Activated CD4-positive, alpha-beta T cell treated with anti-CD3 and anti-CD28 coated beads for 1 hour (primary cell): ENCODE measurements at places on chromosomes 3 and 15.

DNA sequence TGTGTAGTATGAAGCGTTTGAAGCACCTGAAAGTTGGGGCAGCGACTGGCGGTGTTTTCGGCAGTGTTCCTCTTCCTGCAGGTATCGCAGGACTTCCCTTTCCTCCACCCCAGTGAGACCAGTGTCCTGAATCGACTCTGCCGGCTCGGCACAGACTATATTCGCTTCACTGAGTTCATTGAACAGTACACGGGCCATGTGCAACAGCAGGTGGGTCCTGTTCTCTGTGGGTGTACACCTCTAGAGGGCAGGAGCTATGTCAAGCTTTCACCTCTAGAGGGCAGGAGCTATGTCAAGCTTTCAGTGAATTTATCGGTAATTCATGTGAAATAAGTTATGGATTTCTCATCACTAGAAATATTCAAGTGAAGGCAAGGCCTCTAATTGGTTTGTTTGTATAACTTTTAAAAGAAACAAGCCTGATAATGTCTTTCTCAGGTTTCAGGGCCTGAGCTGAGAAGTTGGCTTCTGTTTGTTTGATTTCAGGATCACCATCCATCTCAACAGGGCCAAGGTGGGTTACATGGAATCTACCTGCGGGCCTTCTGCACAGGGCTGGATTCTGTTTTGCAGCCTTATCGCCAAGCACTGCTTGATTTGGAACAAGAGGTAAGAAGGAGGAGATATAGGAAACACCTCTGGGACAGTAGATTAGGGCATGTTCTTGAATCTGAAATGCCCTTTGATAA, 5.3 kb downstream of the TUBGCP4 start:
- DNase-seq: no peak

GRCh38 chr15:62071711-62072308, 5.0 kb downstream of the C2CD4A start:
- DNase-seq: no peak

DNA sequence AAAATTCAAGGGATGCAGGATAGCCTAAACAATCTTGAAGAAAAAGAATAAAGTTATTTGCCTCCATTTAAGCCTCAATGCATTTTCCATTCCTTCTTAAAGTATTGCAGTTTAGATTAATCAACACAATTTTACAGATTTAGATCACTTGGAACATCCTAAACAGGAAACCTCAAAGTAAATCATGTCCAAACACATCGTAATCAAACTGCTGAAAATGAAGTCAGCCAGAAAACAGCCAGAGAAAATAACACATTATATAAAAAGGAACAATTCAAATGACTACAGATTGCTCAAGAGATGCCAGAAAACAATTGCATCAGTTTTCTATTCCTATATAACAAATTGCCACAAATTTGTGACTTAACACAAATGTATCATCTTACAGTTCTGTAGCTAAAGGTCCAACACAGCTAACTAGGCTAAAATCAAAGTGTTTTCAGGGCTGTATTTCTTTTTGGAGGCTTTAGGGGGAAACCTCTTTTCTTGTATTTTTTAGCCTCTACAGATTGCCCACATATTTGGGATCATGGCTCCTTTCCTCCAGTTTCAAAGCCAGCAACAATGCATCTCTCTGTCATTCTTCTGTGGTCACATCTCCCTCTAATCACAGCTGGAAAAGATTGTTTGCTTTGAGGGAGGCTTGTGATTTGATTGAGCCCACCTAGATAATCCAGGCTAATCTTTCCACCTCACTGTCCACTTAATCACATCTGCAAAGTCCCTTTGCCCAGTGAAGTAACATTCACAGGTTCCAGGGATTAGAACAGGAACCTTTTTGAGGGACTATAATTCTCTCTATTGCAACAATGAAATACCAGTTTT, 543.3 kb upstream of the UBE2E2 start:
- DNase-seq: no peak

DNA sequence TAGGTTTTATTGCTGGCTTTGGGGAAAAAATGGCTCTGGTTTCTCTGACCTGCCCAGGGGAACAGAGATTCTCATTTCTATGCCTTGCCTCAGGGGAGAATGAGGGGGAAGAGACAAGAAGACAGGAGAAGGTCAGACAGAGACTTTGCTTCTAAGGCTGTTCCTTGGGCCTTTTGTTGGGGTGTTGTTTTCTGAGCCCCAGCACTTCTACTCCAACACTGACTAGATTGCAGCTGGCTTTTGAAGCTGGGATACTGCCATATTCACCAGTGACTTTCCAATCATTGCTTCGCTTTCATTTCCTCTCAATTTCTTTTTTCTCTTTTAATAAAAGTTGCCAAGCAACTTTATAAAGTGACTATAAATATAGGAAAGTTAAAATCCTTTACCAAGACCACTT, 143.2 kb upstream of the ARHGEF26 start:
- no peak for DNase-seq

DNA sequence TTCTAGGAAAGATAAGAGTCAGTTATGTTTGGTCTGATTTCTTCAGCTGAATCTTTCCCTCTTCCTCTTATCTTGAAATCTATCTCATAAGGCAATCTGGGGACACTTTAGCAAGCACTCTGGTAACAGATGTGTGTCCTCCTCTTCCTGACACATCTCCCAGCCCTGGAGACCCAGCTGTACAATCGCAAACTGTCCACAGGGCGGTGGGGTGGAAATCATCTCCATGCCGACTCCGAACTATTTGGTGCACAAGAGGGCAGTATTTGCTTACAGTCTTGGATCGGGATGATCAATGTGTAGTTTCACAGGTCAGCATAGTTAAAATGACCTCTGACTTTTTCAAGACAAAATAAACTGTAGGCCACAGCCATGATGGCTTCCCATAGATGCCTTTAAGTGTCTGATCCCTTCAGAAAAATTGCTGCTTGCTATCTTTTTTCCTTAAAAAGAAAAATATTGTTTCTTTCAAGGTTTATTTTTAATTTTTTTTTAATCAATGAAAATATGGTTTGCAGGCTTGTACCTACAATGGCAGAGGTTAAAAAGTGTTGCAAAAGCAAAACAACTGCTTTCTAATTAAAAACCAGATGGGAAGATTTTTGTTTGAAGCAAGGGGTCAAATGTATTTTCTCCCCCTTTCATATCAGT, 17.7 kb downstream of the EEFSEC start:
- no peak for DNase-seq

GRCh38 chr3:113747283-113748046, 630 bp downstream of the ATP6V1A start:
- DNase-seq: peak; percentile 9

- DNase-seq: no peak
Observed at GRCh38 chr15:83854950-83855707, 201.2 kb downstream of the ADAMTSL3 start.

GRCh38 chr3:135490219-135490915, 475.2 kb upstream of the PPP2R3A start:
- DNase-seq: no peak

DNA sequence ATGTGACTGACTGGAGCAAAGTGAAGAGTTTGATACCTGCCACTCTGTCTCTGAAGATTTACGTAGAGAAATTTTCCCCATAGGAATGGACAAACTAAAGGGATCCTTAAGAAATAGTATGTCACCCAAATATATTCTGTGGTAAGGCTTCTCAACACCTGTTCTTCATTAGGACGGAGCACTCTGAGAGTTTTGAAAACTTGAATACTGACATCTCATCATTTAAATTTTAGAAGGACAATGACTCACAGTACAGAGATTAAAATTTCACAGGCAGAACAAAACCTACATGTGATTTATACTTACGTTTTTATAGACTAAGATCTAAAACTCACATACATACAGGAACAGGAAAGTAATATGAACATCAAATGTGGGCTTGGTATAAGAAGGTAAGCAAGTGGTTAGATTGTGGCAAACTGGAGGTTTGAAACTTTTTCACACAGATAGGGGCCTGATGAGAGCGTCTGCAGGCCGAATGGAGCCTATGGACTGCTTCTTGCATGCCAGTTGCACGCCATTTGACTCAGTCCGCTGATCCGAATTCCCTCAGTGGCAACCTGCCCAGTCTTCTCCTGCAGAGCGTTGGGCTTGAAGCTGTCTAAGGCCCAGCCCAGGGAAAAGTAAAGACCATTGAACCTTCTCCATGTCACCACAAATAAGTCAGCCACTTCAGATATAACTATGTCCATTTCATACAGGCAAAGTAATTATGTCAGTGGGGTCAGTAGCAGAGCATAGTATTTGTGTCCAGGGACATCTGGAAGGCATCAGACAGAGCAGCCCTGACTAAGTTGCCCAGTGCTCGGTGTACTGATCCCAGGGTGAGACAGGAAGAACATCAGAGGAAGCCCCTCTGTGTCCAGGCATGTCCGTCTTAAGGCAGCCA, 45.7 kb downstream of the ZBTB38 start:
- no peak for DNase-seq

DNA sequence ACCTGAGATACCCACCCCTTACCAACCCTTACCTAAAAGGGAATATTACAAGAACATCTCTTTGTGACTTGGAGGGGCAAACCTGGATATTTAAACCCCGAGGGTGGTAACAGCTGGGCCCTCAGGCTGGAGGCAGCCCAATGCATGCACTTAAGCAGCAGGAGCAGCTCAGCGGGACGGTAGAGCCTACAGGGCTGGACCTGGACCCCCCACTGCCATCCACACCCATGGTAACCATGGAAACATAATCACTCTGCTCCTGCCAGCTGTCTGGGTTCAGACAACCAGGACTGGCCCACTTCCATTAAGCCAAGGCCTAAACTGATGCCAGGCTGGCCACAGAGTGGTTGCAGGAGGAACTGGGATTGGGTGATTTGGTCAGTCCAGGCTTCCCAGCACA, 52.8 kb downstream of the ETFA start:
- no peak for DNase-seq

DNA sequence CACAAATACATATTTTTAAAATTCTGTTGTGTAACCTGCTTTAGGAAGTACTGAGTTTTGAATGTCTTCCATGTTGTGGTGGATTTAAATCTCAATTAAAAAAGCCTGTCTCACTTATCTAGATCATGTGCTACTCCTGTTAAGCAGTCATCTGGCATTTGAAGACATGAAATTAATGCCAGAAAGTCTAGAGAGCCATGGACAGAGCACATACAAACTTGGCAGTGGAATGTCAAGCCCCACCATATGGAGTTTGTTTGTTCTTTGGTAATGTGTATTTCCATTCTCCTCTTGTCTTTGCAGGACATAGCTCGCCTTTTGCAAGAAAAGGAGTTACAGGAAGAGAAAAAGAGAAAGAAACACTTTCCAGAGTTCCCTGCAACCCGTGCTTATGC, 39.3 kb upstream of the UTS2B start:
- no peak for DNase-seq

GRCh38 chr3:45027441-45027840, 1.3 kb downstream of the CLEC3B start:
- no peak for DNase-seq

DNA sequence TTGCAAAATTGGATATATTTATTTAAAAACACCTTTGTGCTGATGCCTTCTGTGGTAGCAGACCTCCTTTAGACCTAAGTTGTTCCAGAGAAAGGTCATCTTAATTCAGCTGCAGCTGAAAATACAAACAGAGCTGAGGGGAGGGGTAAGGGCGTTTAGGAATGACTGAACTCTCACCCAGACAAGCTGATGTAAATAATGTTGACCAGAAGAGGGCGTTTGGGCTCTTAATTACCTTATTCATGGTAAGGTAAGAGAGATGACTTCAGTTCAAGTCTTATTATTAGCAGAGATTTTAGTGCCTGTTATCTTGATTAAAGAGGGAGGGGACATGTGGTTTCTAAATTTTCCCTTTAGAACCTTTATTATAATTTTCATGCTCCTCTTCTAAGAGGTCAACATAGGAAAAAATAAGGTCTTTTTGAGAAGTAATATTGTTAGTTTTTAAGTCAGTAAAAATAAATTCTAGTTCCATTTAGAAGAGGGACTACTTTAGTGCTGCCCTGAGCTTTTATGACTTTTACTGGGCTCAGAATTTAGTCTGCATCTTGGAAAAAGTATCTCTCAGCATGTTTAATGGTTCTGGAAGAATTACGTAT, 46.3 kb downstream of the GPR171 start:
- no peak for DNase-seq

DNA sequence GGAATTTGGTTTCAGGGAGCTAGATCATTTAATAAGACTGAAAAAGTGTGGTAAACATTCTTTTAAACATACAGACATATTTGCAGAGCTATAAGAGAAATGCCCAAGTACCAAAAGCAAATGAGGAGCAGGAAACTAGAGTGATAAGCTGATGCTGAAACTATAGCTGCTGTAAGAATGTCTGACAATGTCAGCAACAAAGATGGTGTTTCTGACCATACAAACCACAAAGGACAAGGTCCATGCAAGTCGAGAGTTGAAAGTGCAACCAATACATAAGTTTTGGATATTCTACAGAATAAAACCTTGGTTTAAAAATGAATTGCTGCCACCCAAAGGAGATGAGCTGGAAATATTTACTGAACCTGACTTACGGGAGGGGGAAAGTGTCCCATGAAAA, 610.2 kb downstream of the TBL1XR1 start:
- DNase-seq: no peak

DNA sequence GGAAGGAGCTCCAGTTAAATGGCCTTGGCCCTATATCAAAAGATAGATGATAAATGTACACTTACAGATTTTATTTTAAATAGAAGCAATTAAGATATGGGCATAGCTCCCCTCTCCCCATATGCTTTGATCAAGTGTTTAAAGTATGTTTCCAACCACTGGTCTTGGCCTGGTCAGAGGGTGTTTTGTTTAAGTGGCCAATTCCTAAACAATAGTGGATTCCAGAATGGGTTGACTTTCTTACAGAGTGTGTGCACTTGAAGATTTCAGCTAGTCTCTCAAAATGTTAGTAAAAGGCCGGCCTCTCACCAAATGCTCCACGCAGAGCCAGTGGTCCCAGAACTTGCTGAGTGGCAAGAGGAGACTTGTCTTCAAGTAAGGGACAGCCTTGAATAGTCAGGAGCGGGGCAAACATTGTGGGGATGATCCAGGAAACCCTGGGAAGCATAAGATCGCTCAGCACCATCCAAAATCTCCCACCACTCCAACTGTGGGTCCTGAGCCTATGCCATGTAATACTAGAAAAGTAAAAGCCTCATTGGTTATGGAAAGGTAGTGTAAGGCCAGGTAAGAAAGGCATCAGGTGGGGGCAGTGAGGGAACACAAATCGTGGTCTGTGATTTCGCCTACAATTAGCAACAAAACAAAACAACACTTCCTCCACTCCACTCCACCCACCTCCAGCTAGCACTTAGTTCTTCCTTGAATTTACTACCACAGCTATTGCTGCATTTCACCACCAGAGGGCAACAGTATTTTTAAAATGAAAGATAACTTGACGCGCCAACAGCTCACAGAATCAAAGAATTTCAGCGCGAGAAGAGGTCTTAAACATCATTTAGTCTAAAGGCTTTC, 4.8 kb downstream of the RARRES1 start:
- no peak for DNase-seq

- DNase-seq: no peak
Observed at GRCh38 chr15:88995449-88995848, 82.3 kb upstream of the MFGE8 start.

GRCh38 chr3:169676925-169677537, 13.5 kb upstream of the MECOM start:
- DNase-seq: no peak
